ENCODE measurements at places on chromosomes 11 and 22.

DNA sequence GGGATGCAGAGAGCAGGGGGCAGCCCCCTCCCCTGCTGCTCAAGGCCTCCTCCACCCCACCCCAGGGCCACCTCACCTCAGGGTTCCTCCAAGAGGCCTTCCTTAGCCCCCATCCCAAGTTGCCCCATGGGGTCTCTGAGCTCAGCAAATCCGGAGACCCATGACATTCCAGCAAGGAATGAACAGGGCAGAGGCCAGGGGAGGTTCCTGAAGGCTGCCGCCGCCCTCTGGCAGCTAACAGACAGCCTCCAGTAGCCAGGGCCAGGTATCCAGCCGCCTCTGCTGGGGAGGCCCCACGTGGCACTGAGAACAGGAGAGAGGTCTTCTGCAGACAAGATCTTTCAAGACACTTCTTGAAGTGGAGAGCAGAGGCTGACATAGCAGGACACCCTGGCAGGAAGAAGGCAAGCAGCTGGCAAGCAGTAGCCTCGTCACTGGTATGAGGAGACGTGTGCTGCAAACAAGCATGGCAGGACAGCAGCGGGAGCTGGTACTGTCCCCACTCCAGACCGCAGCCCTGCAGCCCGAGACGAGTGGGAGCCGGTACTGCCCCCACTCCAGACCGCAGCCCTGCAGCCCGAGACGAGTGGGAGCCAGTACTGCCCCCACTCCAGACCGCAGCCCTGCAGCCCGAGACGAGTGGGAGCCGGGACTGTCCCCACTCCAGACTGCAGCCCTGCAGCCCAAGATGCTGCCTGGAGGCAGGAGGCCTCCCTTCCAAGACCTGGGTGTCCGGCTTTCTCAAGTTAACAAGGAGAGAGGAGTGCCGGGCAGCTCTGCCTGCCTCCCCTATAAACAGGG, 190.6 kb downstream of the IGLL1 start:
- DNase-seq = no peak

DNA sequence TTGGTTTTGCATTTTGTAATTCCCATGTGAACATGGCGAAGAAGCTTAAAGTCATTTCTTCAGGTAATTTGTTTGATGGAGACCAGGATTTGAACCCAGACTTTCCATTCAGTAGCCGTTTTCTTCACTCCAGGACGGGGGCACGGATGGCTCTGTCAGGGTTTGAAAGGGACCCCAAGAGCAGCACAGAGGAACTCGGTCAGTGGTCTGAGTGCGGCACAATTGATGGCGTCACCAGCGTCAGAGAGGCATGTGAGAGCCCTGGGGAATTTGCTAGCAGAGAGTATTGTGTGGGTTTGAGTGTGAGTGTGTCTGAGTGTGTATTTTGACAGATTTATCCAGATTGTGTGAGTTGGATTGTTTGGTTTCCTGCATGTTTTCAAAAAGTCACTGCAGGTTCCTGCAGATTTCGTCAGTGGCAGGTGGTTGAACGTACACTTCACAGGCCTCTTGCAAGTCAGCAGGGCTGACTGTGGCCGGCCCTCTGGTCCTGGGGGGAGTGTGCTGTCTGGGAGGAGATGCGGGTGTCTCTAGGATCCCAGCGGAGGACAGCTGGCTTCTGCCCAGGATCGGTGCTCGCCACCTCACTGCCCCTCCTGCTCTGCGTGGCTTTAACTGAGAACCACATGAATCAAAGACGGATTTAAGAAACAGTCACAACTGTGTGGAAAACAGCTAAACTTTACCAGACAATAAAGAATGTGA, 199.3 kb downstream of the TBC1D22A start:
- DNase-seq = no peak

DNA sequence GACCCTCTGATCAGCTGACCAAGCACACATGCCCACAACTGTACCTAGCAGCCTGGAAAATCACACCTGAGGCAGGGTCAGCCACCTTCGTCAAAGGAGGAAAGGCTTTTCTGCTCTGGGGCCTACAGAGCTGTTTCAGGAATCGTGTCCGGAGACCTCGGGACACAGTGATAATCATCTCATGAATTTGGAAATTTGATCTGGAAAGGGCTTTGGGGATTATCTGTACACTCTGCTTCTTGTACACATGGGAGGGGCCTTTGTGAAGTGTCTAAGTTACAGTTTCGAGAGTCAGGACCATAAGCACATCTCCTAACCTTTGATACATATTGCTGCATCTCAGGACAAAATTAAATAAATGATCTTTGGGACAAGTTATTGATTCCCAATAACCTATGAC, 1421.2 kb upstream of the TENM4 start:
- no peak for DNase-seq

DNA sequence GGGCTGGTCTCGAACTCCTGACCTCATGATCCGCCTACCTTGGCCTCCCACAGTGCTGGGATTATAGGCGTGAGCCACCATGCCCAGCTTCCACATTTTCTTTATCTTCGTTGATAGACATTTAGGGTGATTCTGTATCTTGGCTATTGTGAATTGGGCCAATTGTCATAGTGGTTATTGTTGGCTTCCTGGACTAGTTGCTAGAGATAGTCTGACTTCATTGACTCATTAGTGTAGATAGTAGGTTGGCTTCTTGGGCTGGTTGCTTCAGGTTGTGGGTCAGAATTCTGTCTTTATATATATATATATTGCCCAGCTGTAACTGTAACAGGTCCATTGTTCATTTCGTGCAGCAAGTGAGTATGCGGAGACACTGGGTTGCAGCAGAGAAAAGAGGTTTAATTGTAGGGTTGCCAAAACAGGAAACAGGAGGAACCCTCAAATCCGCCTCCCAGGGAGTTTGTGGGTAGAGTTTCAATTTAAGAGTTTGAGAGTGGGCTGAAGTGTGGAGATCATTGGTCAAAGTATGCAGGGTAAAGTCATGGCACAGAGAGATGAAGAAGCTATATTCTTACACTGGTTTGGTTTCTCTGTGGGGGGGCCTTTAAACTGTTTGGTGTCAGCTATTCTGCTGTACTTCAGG, 22.0 kb downstream of the ATG13 start:
- no peak for DNase-seq

GRCh38 chr11:1936072-1936780, 10.9 kb upstream of the MRPL23 start:
- no peak for DNase-seq

DNA sequence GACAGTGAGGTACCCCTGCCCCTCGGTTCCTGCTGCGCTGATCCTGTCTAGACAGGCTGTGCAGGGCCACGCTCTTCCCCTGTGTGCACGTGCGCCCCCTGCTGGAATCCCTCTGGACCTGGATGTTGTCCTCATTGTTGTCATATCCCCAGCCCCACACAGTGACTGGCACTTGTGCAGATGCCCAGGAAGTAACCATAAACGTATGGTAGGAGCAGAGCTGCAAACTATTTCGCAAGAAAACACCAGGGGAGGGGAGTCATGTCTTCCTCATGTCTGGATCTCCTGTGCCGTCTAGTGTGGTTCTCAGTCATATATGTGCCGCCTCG, 114.7 kb downstream of the CRYBB2 start:
- DNase-seq = no peak

DNA sequence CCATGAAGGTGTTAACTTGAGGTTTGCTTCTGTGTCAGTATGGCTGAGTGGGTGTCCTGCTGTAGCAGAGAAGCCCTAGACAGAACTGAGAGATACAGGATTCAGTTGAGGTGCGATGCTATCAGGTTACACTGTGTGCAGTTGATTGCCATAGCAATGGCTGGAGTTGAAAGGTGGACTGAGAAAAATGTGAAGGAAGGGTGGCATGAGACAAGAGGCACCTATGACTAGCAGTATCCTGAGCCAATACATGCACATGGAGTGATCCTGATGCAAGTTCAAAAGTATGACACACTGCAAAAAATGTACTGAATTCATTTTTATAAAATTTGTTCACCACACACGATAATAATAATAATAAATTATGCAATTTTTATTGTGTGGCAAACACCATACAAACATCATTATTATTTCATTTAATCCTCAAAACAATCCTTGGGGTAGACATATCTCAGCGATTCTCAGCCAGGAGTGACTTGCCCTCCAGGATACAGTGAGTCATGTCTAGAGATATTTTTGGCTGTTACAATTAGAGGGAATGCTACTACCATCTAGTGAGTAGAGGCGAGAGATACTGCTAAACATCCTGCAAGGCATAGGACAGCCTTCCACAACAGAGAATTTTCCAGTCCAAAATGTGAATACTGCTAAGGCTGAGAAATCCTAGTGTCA, 3.9 kb upstream of the PIWIL4 start:
- no peak for DNase-seq

DNA sequence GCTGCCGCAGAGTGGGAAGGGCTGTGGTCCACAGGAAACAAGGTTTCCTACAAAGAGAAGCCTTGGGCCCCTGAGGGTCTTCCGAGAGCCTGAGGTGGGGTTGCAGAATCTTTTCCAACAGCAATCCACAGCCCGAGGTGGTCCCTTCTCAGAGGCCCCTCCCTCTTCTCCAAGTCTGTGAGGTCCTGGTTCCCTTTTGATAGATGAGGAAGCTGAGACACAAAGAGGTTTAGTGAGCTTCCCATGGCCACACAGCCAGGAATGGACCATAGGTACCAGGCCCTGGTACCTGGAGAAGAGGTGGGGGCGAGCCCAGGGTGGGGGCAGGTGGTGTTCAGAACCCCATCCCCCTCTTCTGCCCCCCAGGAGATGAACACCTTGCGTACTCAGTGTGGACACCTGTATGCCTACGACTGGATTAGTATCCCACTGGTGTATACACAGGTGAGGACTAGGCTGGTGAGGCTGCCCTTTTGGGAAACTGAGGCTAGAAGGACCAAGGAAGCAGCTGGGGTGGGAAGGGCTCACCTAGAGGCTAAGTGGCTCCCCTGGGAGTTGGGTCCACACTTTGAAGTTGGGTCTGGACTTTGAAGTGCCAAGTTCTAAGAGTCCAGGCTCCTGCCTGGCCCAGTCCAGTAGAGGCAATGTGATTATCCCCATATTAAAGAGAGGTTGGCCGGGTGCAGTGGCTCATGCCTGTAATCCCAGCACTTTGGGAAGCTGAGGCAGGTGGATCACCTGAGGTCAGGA, 7.0 kb downstream of the BEST1 start:
- DNase-seq = no peak

GRCh38 chr22:35608088-35608487, 9.0 kb downstream of the MB start:
- no peak for DNase-seq

GRCh38 chr11:34602245-34602644, 18.6 kb upstream of the EHF start:
- DNase-seq = no peak

- no peak for DNase-seq
Observed at GRCh38 chr11:110148775-110149744, 55.9 kb downstream of the ZC3H12C start.

DNA sequence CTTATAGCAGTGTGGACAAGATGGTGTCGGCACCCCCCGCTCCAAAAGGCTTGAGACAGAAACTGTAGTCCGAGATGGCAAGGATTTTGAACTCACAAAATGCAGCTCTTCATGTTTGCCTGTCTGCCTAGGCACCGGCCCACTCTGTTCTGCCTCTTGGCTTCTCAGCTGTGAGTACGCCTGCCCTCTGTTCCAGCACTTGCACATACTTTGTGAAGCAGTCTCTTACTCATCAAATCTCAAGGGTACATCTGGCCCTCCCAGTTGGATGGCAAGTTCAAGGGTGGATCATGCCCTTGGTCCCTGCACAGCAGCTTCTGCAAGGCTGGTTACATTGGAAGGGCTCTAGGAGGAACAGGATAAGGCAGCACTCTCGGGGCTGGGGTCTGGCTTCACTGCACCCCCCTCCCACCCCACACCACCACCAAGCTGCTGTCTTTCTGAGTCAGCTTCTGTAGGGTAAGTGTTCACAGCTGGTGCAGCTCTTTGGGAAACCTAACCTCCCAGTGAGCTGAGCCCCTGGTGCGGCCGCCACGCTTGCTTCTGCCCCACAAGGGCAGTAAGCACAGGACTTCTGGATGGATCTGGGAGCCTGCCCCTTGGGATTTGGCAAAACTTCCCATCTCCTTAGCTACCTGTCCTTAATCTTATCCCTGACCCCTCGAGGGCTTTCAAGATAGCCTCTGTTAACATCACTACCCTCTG, 37.2 kb downstream of the FAM83F start:
- DNase-seq = no peak

GRCh38 chr22:40805239-40805638, 13.9 kb downstream of the SLC25A17 start:
- DNase-seq = no peak

DNA sequence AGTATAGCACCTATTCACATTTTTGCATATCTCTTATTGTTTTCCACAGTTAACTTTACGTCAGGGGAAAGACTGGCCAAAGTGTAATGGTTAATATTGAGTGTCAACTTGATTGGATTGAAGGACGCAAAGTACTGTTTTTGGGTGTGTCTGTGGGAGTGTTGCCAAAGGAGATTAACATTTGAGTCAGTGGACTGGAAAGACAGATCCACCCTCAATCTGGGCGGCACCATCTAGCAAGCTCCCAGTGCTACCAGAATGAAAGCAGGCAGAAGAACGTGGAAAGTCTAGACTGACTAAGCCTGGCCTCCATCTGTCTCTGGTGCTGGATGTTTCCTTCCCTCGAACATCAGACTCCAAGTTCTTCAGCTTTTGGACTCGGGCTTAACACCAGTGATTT, 1900.7 kb upstream of the RAG2 start:
- DNase-seq = no peak

- peak; percentile 76 for DNase-seq
Observed at GRCh38 chr11:69101115-69101791, 52.5 kb downstream of the TPCN2 start.

GRCh38 chr22:47902646-47903180, 1140.3 kb downstream of the TBC1D22A start:
- DNase-seq = no peak

DNA sequence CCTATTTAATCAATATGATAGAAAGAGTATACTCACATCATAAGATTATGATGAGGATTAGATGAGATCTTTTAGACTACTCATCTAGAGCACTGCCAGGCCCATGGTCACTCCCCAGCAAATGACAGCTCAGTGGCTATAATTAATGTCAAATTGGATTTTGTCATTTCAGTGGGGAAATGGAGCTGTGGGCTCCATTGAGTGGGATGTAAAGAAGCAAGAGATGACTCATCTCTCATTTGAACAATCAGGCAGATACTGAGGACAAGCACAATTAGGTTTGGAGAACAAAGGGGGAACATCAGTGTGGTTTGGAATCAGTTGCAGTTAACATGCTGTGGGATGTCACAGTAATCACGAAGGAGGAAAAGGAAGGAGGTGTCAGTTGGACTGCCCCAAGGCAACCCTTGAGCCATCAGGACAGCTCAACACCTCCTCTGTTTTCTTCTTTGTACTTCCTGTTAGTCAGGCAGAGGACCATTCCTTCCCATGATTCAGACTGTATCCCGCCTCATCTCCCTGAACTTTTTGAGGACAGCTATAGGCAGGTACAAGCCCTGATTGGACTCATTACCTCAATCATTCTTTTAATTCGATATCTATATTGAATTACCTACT, 473.7 kb upstream of the ISX start:
- DNase-seq = no peak

- DNase-seq = no peak
Observed at GRCh38 chr11:58142761-58143160, 17.4 kb upstream of the OR9I1 start.

Data from T1000 (cell line).